Smooth muscle cell of the brain vasculature (primary cell): ENCODE measurements at places on chromosomes 2 and 18.

DNA sequence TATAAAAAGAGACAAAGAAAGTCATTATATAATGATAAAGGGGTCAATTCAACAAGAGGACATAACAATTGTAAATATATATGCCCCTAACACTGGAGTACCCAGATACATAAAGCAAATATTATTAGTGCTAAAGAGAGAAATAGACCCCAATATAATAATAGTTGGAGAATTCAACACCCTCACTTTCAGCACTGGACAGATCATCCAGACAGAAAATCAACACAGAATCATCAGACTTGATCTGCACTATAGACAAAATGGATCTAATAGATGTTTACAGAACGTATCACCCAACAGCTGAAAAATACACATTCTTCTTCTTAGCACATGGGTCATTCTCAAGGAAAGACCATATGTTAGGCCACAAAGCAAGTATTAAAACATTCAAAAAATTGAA, 31.7 kb downstream of the CLHC1 start:
- no peak for DNase-seq

DNA sequence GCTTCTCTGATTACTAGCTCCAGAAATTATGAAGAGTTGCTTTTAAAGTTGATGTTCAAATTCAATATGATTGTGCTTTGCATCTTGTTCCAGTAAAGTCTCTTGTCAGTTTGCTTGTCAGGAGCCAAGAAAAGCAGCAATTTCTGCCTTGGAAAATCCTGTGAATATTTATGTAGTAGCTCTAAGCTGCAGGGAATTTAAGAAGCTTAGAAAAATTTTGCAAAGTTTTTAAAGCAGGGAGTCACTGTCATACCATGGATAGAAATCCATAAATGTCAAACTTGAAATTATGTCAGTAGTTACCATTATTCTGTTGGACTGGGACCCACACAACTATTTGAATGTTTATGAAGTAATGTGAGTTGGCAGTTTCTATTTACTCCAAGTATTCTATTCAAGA, 169.3 kb downstream of the TMEM200C start:
- DNase-seq = no peak

DNA sequence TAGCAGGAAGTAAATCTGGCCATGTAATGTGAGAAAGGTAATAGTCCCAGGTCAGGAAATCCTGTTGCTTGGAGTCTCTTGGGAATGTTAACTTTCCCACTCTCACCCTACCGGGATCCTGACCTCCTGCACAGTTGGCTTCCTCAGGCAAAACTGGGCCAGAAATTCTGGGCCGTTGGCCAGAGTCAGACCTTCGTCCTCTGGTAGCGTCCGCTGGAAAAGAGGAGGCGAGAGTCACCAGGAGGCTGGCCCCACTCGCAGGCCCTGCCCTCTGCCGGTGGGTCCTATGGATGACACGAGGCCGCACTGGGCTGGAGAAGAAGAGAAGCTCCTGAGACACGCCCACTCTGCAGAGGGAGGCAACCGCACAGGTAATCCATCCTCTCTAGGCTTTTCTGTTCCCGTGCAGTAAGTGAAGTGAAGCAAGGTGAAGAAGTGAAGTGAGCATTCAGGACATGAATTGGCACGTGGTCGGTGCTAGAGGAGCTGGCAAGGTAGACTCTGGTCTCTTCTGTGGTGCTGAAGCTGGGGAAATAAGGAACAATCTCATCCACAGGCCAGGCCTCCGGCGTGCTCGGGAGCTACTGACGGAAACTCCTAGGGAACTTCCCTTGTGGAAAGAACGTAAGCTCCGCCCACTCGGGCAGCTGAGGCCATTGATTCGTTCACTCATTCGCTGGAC, 182.7 kb upstream of the GLI2 start:
- no peak for DNase-seq

DNA sequence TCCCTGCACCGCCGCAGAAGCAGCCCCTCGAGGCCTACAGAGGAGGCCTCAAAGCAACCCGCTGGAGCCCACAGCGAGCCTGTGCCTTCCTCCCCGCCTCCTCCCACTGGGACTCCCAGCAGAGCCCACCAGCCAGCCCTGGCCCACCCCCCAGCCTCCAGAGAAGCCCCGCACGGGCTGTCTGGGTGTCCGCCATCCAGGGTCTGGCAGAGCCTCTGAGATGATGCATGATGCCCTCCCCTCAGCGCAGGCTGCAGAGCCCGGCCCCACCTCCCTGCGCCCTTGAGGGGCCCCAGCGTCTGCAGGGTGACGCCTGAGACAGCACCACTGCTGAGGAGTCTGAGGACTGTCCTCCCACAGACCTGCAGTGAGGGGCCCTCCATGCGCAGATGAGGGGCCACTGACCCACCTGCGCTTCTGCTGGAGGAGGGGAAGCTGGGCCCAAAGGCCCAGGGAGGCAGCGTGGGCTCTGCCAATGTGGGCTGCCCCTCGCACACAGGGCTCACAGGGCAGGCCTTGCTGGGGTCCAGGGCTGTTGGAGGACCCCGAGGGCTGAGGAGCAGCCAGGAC, 31.2 kb downstream of the GPC1 start:
- no peak for DNase-seq

GRCh38 chr2:3280197-3280596, 97.4 kb downstream of the EIPR1 start:
- no peak for DNase-seq

DNA sequence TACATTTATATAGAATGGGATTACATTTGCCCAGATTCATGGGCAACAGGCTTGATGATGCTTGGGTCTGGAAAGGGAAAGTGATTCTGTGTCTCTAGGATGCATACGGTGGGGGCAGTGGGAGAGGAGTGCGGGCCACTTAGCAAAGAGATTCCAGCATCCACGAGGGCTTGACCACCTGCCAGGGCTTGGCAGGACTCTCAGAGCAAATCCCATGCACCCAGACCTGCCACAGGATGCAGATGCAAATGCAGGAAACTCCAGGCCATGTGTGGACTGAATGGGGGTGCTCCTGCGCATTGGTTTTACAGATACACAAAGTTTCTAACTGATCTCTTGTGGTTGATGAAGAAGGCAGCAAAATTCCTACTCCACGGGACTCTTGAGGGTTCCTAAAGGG, 334.7 kb downstream of the CYRIA start:
- DNase-seq = no peak

GRCh38 chr2:142223309-142223708, 92.5 kb upstream of the LRP1B start:
- no peak for DNase-seq

DNA sequence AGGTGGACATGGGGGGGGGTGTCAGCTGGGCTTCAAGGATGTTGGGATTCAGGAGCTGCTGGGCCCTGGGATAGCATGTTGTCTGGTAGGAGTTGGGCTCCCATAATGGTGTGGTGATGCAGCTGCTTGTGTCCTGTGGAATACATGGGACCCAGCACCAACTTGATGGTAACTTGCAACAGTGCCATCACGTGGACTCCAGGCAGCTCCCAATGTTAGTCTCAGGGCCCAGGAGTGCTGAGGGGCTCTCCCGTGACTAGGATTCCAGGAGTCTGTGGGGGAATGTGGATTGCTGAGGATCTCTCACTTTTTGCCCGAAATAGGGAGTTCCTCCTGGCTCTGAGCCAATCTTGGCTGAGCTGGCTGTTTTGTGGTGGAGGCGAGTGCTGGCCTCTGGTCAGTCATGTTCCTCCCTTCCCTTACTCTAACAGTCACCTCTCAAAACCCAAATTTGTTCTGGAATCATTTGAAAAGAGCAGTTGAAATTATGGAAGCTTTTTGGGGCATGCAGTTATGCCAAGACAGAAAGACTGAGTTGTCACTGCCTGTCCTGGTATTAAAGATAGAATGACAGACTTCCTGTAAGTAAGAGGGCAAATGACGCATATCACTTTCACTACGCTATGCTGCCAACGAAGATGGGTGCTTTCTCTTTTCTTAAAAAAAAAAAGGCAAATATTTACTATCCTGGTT, 607.1 kb downstream of the ADCYAP1 start:
- no peak for DNase-seq

DNA sequence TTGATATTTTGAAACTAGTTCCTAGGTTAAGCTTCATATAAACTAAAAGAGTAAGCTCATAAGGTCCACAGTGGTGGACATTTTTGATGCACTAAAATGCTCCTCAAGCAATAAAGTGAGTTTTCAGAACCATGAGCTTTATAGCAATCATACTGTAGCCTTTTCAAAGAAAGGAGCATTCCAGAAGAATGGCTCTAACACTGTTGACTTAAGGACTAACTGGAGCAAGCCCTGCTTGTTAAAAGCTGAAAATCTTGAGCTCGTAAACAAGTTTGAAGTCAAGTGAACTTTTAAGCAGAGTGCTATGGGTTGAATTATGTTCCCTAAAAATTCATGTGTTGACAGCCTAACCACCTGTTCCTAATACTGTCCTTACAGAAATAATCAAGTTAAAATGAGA, 38.0 kb downstream of the KYNU start:
- no peak for DNase-seq

- no peak for DNase-seq
Measured at GRCh38 chr2:1418566-1418965, 5.3 kb downstream of the TPO start.

GRCh38 chr2:98927027-98927426, 9.0 kb downstream of the CRACDL start:
- DNase-seq = no peak

- no peak for DNase-seq
Measured at GRCh38 chr18:54845787-54846186, 17.5 kb downstream of the RAB27B start.

- no peak for DNase-seq
Measured at GRCh38 chr2:149023091-149023490, 15.4 kb upstream of the LYPD6B start.

GRCh38 chr18:3596637-3597384, 146.8 kb downstream of the TGIF1 start:
- DNase-seq = no peak

DNA sequence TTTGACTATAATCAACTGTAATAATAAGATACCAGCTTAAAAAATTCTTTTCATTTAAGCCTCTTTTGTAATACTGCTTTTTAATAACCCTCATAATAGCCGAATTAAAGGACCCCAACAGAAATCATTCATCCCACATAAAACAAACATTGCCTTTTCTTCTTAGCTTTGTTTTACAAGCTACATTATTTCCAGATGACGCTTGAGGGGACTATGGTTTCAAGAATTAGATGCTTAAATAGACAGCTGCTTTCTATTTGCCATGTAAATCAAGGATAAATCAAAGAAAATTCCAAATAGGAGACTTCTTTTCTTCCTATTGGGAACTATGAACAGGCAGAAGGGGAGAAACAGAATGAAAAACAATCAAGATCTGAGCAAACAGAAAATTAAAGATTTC, 200.7 kb upstream of the SMAD7 start:
- DNase-seq = no peak

- DNase-seq = no peak
Measured at GRCh38 chr2:191740759-191741158, 62.8 kb downstream of the NABP1 start.

DNA sequence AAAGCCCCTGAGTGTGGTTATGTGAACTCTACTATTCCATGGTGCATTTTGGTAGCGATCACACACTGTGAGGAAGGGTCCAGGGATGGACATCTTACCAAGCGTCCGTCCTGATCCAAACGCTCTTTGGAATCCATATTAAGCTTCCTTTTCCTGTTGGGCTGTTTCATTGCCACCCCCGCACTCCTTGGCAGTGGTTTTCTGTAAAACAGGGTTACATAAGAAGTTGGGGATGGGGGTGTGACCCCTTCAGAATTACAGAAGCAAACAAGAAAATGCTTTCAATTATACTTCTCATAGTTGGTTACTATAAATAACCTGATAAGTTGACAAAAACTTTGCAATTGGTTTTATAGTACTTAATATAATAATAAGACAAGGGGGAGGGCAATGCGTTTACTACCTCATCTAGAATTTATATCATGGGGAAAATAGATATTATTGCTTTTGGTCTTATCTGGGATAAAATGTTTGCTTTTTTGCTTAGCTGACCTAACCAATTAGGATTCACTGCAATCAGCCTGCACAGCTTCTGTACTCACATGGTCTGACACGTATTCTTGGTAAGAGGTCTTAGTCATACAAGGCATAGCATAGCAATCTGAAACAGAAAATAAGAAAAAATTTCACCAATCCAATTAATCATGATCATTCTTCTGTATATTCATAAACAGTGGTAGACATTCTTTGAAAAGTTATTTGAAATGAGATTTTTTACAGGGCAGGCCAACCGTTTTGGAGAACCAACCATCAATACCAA, 103.1 kb downstream of the L3MBTL4 start:
- no peak for DNase-seq

DNA sequence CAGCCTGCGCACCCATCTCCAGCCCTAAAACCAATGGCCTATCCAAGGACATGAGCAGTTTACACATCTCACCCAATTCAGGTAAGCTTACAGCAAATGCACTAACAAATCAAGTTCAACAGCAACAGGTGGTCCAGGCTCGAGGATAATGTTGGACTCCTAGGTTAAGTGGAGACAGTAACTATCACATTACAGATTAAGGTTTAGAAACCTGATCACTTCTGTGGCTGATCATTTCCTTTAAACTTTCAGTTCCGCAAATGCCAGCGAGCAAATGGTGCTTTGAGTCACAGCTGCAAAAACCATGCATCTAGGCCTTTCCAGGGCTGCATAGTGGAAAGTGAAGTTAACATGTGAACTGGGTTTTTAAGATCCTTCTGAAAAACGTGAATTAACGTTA, 259.4 kb downstream of the GBX2 start:
- no peak for DNase-seq

GRCh38 chr18:3906116-3906750, 456.3 kb downstream of the TGIF1 start:
- DNase-seq = no peak

GRCh38 chr2:192416060-192416459, 221.3 kb upstream of the TMEFF2 start:
- no peak for DNase-seq

- no peak for DNase-seq
Measured at GRCh38 chr2:231820786-231821303, 34.6 kb downstream of the COPS7B start.

DNA sequence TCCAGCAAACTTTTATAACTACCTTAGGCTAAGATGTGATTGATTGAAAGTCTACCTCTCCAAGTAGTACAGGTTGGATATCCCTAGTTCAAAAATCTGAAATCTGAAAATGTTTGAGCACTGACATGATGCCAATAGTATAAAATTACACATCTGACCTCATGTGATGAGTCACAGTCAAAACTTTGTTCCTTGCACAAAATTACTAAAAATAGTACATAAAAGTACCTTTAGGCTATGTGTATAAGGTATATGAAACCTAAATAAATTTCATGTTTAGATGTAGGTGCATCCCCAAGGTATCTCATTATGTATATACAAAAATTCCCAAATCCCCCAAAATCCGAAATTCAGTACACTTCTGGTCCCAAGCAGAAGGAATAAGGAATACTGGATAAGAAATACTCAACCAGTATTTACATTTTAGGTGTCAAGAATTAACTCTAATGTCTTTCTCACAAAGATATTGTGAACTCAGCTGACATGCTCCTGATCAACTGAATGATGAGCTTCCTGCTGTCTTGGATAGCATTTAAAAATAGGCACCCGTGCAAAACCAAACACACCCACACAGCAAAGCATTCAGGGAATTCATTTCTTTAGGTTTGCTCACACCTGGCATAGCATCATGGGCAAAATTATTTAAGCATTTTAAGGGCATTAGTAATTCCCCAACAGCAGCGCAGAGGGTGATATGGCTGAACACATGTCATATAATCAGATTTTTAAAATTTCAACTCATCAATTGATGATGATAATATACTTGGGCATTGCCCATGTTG, 497.4 kb upstream of the MEIS1 start:
- DNase-seq = no peak
